ENCODE measurements at places on chromosomes 16 and 17. TPM values are rescaled to one million over a fixed set of nuclear protein-coding genes. Genes with fewer than 3 reads are reported as not detected.

- no peak for DNase-seq
These were observed 20.8 kb upstream of the CDC6 start for GRCh38 chr17:40266882-40267281.

The DHRS7C gene
- polyA plus RNA-seq, result not detected

- no peak for DNase-seq
These were observed 15.2 kb downstream of the CDH5 start for GRCh38 chr16:66381585-66382170.

DNA sequence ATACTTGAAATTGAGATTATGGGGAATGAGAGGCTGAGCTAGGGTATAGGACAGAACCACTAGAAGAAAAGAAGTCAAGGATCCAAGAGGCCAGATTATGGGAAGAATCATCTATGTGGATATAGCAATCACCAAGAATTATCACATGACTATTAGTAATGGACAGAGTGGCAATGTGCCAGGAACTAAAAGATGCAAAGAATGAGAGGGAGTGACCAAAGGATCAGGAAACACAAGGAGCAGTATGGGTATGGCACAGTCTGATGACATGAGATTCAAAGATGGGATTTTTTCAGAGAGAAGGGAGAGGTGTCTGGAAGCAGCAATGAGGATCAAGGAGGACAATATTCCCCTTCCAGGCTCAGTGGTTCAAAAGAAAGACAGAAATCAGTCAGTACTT is 212.2 kb downstream of the AATF start:
- no peak for DNase-seq

GRCh38 chr17:41918314-41919164 is at the start of gene ACLY:
Gene ACLY, minus strand, starts transcription at chr17:41918951. Its CDS starts 5,078 bp downstream, at chr17:41913873.
- peak; percentile 92 for DNase-seq

DNA sequence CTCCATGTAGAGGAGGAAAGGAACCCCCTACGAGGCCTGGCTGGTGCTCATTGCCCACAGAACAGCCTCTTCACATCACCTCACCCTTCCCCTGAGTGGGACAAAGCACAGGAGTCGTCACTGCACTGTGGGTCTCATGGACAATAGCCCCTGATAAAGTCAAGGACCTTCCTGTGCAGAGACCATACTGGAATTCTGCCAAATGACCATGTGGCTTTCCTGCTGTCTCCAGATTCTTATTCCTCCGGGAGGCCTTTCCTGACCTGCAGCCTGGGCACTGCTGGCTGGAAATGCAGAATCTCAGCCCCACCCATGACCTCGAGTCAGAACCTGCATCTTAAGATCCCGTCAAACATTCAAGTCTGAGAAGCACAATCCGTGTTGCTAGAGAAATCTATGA is 60.5 kb upstream of the ERN1 start:
- DNase-seq, result no peak

DNA sequence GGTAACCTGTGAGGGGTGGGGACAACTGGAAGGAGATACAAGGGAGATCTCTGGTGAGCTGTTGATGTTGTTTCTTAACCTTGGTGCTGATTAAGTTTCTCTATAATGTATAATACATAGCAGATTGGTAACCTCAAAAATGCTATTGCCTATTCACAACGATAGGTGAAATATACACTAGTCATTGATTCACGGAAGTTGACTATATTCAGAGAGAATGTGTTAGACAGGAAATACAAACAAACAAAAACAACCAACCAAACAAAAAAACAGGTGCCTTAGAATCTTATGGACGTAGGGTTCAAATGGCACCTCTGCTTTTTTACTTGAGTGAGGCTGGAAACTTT is 21.5 kb downstream of the HSD17B2 start:
- no peak for DNase-seq

All from CD8-positive, alpha-beta memory T cell (primary cell).